ENCODE measurements at places on chromosomes 6 and 20.
A peak's percentile ranks its signal among the peaks of the same experiment; 100 is the strongest.

DNA sequence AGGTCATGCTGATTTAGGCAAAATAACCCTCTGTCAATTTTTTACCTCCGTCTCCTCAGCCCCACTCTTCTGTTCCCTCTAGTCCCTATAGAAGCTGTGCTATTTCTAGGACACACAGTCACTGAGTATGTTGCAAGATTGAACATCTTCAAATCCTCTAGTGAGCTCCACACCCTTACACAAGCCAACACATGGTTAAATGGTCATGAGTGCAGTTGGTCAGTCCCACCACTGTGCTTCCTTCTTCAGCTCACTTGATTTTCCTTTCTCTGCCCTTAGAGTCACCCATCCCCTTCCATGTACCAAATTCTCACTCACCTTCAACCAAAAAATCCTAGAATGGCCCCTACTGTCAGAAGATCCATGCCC lies 48.2 kb upstream of the F13A1 start:
- DNase-seq = no peak

GRCh38 chr6:43246301-43247113 lies 3.2 kb downstream of the TTBK1 start:
- no peak for DNase-seq

DNA sequence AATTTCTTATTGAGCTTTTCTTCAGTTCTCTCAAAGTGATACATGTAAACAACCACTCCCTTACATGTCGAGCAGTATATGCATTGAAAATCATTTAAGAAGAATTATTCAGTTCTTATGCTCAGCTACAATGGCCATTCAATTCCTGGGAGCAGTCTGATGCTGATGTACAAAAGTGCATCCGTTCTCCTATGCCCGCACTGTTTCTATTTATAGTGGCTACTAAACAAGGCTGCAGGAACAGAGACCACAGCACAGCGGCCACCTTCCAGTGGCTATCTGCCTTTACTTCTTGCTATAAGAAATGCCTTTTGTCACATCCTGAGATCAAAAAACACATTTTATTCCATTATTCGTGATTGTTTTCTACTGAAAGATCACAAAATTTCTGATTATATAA lies 82.2 kb downstream of the FHL5 start:
- DNase-seq = no peak

- DNase-seq = no peak
These were observed 52.3 kb downstream of the UQCC1 start for GRCh38 chr20:35359335-35359950.

GRCh38 chr6:166877906-166878305 lies 78.4 kb downstream of the RNASET2 start:
- DNase-seq = no peak

DNA sequence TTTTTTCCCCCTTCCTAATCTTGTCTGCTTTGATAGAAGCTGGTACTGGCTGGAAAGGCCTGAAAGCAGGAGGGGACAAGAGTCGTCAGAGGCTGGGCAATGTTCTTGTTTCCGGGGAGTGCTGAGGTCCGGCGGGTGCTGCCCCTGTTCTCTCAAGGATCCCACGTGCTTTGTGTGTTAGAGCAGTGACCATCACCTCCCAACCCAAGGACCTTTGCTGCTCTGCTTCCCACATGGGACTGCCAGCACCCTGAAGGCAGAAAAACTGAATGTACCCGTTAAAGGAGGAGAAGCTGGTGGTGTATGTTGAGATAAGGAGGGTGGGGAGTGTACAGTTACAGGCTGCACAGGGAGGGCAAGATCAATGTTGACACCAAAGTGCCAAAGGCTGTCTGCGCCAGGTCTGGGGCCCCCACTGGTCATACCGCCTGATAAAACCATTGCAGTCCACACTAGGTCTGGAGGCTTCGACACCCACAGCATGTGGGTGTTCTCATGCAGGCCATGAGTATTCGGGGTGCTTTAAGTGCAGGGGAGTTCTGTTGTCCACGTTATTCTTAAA lies 15.0 kb downstream of the C20orf173 start:
- DNase-seq = no peak

DNA sequence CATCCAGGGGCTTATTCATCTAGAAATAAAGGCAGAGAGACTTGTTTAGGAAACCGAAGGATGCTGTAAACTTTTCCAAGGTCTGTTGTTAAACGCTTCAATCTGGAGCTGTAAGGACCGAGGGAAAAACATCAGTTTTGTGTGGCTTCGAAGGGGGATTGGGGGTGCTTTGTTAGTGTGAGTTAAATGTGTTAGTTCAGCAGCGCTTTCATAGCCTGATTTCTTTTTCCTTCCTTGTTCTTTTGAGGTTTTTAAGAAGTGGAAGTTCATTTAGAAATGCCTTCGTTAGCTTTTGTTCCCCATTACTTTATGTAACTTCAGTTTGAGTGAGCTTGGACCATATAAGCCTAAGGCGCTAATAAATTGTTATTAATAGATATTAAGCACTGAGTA lies 1.5 kb downstream of the ANKS1A start:
- DNase-seq = no peak

GRCh38 chr6:159038914-159039884 lies 5.6 kb downstream of the TAGAP start:
- no peak for DNase-seq

DNA sequence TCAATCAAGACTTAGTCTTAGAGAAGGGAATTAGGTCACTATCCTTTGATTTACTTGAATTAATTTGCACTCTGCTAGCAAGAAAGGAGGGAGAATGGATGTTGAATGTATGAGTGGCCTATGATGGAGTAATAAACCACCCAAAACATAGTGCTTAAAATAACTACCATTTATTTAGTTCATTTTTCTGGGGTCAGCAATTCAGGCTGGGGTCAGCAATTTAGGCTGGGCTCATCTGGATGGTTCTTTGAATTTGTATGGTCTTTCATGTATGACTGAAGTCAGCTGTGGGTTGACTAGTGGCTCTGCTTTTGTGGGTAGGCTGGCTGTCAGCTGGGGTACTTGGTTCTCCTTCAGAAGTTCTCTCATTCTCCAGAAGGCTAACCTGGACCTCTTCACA lies 21.0 kb upstream of the LAMA4 start:
- DNase-seq = no peak

GRCh38 chr6:14546036-14546435 lies 428.5 kb downstream of the CD83 start:
- no peak for DNase-seq

GRCh38 chr6:120966321-120966720 lies 368.0 kb downstream of the TBC1D32 start:
- no peak for DNase-seq

GRCh38 chr6:75946146-75946831 lies 126.2 kb downstream of the IMPG1 start:
- no peak for DNase-seq

GRCh38 chr6:149897015-149897697 lies 757 bp downstream of the RAET1E start:
- peak; percentile 88 for DNase-seq

- no peak for DNase-seq
These were observed 929.5 kb downstream of the KIF16B start for GRCh38 chr20:15643713-15644112.

All from AG09319 (cell line).